ENCODE measurements at places on chromosomes 5 and 9. TPM values are rescaled to one million over a fixed set of nuclear protein-coding genes. Genes with fewer than 3 reads are reported as not detected.

- no peak overlapping the region for H3K4me3 ChIP-seq
- H3K27me3 ChIP-seq = no peaks in the 10 kb centered on the region
- no peaks in the 10 kb centered on the region for H3K36me3 ChIP-seq
- peak overlapping the region; percentile 100 for H3K27ac ChIP-seq
- DNase-seq = no peak
Measured at GRCh38 chr9:14318934-14319580, 5.1 kb upstream of the NFIB start.

Gene PCDHGA1
- 1.3 TPM for polyA plus RNA-seq

Gene RLN2
- polyA plus RNA-seq = not detected

GRCh38 chr5:109062664-109063063, 315.0 kb downstream of the FER start:
- H3K4me3 ChIP-seq = no peak overlapping the region
- H3K27me3 ChIP-seq = no peaks in the 10 kb centered on the region
- DNase-seq = no peak
- peaks cover 10% of the 10 kb centered on the region for H3K4me1 ChIP-seq
- peaks cover 5% of the 10 kb centered on the region for H3K36me3 ChIP-seq
- H3K27ac ChIP-seq = no peak overlapping the region

- DNase-seq = no peak
- H3K4me3 ChIP-seq = no peak overlapping the region
- no peaks in the 10 kb centered on the region for H3K36me3 ChIP-seq
- H3K27me3 ChIP-seq = no peaks in the 10 kb centered on the region
Measured at GRCh38 chr9:108286638-108287206, 569.1 kb downstream of the ACTL7B start.

GRCh38 chr5:20972419-20972925, 984.5 kb upstream of the CDH18 start:
- peak; percentile 53 for DNase-seq
- H3K27me3 ChIP-seq = no peaks in the 10 kb centered on the region
- H3K4me3 ChIP-seq = peak overlapping the region; percentile 32
- H3K27ac ChIP-seq = no peak overlapping the region
- H3K36me3 ChIP-seq = no peaks in the 10 kb centered on the region

GRCh38 chr5:73256862-73257261, 83.9 kb downstream of the TMEM174 start:
- H3K27me3 ChIP-seq = no peaks in the 10 kb centered on the region
- no peak overlapping the region for H3K27ac ChIP-seq
- H3K36me3 ChIP-seq = no peaks in the 10 kb centered on the region
- H3K4me3 ChIP-seq = no peak overlapping the region
- H3K4me1 ChIP-seq = no peaks in the 10 kb centered on the region

DNA sequence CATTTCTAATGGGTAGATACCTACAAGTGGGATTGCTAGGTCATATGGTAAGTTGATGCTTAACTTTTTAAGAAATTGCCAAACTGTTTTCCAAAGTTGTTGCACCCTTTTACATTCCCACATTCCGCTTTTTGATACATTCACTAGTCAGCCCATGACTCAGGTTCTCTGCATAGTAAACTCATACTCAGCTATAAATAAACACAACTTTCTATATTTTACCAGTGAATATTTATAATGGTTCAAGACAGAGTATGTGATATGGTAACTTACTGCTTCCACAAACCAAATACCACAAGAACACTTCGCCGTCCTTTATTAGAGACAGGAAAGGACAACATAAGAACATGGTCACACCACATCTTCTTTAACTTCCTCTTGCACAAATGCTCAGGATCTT, 54.0 kb downstream of the PLPP1 start:
- no peaks in the 10 kb centered on the region for H3K27me3 ChIP-seq
- no peak overlapping the region for H3K4me3 ChIP-seq
- DNase-seq = no peak

DNA sequence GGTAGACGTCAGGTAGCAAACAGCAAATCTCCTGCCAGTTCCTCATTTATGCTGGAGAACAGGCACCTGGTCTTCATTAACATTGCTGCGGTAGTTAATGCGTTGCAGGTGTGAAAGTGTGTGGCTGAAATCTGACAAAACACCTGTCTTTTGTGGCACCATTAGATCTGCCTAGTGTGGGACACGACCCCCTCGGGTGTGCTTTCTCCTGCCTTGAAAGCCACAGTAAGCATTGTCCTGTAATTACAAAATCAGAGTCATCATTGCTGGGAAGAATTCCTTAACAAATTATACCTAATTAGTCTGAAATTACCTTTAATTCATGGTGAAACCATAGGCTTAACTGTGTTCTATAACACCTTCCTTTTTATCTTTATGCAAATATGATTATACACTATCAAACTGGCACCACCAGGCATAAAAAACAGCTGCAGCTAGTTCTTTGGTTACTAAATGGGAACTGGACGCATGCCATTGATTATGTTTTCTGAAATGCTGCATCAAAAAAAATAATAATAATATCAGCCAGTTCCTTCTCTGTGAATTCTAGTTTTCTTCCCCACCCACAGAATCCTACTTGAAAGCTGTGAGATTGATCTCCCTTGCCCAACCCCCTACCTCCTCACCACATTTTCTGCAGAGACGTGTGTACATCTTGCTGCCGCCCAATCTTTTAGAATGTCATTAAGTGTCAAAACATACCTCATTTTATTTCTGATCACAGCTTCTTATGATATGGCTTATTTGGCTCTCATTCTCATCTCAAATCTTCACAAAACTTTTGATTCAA, 374.0 kb downstream of the NFIB start:
- no peak overlapping the region for H3K4me3 ChIP-seq
- no peak overlapping the region for H3K27ac ChIP-seq
- DNase-seq = no peak
- no peaks in the 10 kb centered on the region for H3K36me3 ChIP-seq
- no peaks in the 10 kb centered on the region for H3K27me3 ChIP-seq
- peaks cover 15% of the 10 kb centered on the region for H3K4me1 ChIP-seq

DNA sequence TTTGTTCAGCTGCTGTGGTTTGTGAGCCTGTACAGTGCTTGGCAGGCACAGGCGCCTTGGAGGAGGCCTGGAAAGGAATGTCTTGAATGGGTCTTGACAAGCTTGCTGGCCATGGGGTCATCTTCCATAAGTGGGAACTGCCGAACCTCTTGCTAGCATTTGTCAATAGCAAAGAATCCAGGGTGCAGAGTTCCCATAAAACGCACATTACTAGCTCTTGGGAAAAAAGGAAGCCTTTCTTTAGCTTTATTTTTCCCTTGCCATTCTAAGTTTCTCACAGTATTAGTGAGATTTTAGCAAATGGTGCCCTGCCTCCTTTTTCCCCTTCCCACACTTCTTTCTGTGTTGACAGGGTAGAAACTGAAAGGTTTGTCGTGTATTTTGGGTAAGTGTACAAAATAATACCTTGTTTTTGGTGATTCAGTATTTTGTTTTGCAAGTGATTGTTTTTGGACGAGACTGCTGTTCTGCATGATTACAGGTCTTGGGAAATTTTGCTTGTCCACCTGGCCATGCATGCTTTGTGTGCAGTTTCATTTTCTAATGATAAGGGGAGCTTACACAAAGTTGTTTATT, 82.0 kb downstream of the ADGRV1 start:
- H3K27ac ChIP-seq = no peak overlapping the region
- DNase-seq = no peak
- no peaks in the 10 kb centered on the region for H3K4me1 ChIP-seq
- H3K4me3 ChIP-seq = no peak overlapping the region
- H3K27me3 ChIP-seq = no peaks in the 10 kb centered on the region

DNA sequence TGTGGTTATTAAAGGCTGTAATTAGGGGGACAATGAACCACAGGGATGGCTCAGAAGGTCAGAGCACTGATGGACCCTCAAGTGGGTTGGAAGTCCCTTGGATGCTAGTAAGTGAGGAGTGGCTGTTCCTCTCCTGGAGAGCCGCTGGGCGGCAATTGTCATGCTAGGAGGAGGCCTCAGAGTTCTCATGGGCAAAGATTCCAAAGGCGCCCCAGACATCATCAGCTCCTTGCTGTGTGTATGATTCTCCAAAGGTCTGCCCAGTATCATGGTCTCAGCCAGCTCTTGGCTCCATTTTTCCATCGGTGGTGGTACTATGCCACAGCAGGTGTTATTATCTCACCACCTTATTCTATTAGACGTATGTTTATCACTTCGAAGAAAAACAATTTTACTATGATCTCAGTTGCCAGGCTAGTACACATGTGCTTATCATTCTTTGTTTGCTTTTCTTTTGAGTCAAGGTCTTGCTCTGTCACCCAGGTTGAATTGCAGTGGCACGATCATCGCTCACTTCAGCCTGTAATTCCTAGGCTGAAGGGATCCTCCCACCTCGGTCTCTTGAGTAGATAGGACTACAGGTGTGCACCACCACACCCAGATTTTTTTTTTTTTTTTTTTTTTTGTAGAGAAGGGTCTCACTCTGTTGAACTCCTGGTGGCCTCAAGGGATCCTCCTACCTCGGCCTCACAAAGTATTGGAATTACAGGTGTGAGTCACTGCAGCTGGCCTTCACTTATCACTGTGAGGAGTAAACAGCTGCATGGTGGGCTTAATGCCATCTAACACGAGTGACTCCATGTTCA, 46.8 kb downstream of the EXOSC2 start:
- H3K4me3 ChIP-seq = no peak overlapping the region
- no peak for DNase-seq
- no peaks in the 10 kb centered on the region for H3K27me3 ChIP-seq
- H3K4me1 ChIP-seq = peaks cover 4% of the 10 kb centered on the region

DNA sequence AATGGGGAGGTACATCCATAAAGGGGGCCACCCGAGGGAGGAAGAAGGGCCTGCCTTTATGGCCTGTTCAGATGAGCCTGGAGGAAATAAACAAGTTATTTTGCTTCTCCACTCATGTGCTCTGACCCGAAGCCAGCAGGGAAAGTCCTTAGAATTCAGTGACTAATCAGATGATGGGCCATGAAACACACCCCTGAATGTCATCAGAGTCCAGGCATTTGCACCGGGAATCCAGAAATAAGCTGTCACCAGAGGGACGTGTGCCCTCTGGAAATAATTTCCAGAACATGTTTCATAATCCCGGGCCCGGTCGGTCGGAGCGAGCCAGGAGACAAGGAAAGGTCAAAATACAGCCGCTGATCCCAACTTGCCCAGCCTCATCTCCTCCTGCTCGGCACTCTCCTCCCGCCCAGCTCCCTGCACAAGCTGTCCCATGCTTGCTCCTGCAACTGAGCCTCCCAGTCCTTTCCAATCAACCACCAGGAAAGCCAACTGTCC, 73.6 kb upstream of the ZNF622 start:
- H3K27ac ChIP-seq = peak overlapping the region; percentile 79
- H3K27me3 ChIP-seq = no peaks in the 10 kb centered on the region
- DNase-seq = peak; percentile 71
- no peak overlapping the region for H3K4me3 ChIP-seq

DNA sequence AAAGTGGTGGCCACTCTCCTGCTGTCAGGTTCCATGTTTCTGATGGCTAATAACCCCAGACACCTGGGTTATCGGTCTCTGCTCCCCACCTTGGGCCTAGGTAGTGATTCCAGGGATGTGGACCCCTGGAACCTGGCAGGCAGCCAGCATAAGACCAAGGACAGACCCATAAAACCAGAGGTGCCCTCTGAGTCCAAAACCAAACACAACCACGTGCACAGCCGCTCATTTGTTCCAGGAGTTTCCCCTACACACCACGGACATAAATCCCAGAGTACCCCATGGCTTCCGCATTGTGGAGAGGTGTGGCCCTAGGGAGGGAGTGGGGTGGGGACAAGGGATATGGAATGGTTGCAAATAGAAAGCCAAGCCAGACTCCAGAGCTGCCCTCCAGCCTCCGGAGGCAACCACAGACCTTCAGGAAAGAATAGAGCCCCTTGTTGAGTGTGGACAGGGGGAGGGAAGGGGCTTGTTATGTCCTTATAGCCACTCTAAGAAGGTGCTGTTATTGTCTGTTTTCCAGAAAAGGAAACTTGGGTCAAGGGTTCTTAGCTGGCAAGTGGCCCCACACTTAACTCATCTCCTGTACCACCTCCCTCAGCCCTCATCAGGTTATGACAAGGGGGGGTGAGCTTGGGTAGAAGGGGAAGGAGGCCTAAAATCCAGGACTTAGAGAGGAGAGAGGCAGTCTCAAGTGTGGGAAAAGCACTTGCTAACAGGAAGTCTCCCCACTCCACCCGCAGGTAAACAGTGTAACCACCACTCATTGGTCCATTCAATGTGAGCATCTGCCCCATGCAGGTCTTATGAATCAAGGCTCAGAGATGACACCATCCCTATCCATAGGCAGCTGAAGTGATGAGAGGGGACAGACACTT, 23.6 kb upstream of the CYSTM1 start:
- H3K27me3 ChIP-seq = no peaks in the 10 kb centered on the region
- no peak for DNase-seq
- H3K36me3 ChIP-seq = no peaks in the 10 kb centered on the region
- peaks cover 6% of the 10 kb centered on the region for H3K4me1 ChIP-seq

Gene IFNA21
- polyA plus RNA-seq = not detected

GRCh38 chr5:151063142-151063989, 17.5 kb downstream of the TNIP1 start:
- no peaks in the 10 kb centered on the region for H3K27me3 ChIP-seq
- peak; percentile 57 for DNase-seq
- peak overlapping the region; percentile 85 for H3K27ac ChIP-seq

DNA sequence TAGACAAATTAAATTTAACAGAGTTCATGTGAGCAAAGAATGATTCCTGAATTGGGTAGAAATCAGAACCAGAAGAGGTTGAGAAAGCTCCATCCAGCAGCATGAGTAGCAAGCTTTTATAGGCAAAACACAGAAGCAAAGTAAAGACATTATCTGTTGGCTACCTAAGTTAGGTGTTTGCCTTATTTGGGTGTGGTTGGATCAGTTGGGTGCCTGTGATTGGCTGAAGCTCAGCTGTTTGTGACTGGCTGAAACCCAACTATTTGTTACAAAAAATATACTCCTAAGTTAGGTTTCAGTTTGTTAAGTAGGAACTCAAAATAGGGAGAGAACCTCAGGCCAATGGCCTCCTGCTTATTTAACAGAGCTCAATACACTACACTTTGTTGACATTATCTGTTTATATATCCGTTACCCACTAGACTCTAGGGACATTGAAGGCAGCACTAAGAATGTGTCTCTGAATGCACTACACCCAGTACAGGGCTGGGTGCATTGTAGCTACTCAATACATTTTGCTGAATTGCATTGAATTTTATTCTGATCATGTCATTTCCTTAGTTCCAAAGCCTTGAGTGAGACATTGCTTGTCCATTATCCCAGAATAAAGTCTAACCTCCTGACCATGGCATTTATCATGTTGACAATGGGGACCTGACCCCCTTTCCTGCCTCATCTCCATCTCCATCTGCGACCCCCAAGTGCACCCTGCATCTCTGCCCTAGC, 98.7 kb downstream of the CCDC192 start:
- H3K4me1 ChIP-seq = no peaks in the 10 kb centered on the region
- H3K27me3 ChIP-seq = no peaks in the 10 kb centered on the region
- no peaks in the 10 kb centered on the region for H3K36me3 ChIP-seq
- H3K4me3 ChIP-seq = no peak overlapping the region

GRCh38 chr5:1547655-1548054, 23.9 kb upstream of the LPCAT1 start:
- H3K36me3 ChIP-seq = no peaks in the 10 kb centered on the region
- H3K4me1 ChIP-seq = no peaks in the 10 kb centered on the region
- no peak overlapping the region for H3K4me3 ChIP-seq
- no peaks in the 10 kb centered on the region for H3K27me3 ChIP-seq
- H3K27ac ChIP-seq = no peak overlapping the region

GRCh38 chr5:103962023-103962422, 399.4 kb upstream of the NUDT12 start:
- H3K27me3 ChIP-seq = no peaks in the 10 kb centered on the region
- no peak overlapping the region for H3K27ac ChIP-seq
- no peak for DNase-seq
- no peak overlapping the region for H3K4me3 ChIP-seq

GRCh38 chr5:98846520-98846919, 73.1 kb downstream of the RGMB start:
- no peaks in the 10 kb centered on the region for H3K36me3 ChIP-seq
- H3K4me1 ChIP-seq = no peaks in the 10 kb centered on the region
- H3K4me3 ChIP-seq = no peak overlapping the region
- no peak for DNase-seq
- H3K27me3 ChIP-seq = no peaks in the 10 kb centered on the region
